ENCODE measurements at places on chromosomes 12 and 14.

GRCh38 chr12:112961074-112961473, 17.2 kb upstream of the OAS2 start:
- DNase-seq = peak; percentile 30

DNA sequence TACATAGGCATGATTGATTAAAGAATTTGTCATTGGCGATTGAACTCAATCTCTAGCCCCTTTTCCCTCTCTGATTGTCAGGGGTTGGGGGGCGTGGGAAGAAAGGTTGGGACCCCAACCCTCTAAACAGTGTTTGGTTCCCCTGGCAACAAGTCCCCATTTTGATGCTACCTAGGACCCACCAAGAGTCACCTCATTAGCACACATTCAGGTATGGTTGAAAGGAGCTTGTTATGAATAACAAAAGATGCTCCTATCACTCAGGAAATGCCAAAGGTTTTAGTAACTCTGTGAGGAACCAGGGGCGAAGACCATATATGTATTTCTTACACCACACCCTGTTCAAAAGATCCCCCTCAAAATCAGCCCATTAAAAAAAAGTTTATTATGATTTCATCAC, 14.3 kb downstream of the RNF212B start:
- no peak for DNase-seq

GRCh38 chr12:27970401-27971120, 2.0 kb downstream of the PTHLH start:
- peak; percentile 51 for DNase-seq

GRCh38 chr12:123854918-123855317, 92.8 kb downstream of the DNAH10 start:
- DNase-seq = no peak

GRCh38 chr12:57631566-57632072, 1.4 kb downstream of the B4GALNT1 start:
- peak; percentile 28 for DNase-seq

- DNase-seq = no peak
These were observed 83.0 kb upstream of the METAP2 start for GRCh38 chr12:95390932-95391331.

- no peak for DNase-seq
These were observed 53.1 kb upstream of the CCDC175 start for GRCh38 chr14:59629444-59630287.

DNA sequence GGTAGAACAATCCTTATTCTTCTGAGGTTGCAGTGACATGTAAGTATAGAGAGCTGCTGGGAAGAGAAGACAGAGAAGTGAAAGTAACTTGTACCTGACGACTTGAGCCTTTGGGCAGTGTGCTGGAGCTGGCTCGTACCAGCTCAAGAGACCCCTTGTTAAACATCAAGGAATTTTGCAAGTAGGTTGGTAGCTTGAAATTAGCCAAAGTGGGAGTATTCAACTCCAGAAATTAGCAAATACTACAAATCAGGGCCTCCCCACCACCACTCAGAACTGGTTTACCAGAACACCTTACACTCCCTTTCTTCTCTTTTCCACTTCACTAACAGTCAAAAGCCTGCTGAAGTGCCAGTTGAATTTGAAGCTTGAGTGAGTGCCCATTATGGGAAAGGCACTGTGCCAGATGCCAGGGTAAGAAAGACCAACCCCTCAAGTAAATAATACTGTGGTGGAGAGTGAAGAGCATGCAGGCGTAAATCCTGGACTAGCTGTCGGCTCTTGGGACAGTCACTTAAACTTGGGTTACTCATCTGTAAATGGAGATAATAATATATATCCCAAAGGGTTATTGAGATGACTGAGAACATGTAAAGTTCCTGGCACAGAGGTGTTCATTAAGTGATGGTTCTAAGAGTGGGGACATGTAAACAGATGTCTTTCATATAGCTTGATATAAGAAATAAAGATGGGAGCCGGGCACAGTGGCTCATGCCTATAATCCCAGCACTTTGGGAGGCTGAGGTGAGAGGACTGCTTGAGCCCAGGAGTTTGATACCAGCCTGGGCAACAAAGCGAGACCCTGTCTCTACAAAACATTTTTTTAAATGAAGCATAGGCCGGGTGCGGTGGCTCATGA, 27.0 kb upstream of the EID3 start:
- no peak for DNase-seq

DNA sequence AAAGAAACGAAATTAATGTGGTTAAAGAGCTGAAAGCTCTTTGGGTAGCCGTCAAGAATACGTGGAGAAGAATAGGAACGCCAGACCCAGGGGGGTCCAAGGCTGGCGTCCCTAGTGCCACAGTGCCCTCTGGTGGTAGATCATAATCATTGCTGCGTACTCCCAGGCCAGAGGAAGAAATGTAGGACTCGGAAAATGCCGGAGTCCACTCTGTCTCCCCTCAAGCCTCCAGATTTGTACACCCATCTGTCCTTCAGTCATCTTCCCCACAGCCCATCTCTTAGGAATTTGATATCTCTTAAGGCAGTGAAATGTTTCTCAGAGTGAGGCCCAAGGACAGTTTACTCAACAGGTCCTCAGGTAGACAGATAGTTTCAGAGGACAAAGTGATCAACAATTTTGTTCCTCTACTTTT, 25.4 kb upstream of the PLEKHG6 start:
- DNase-seq = peak; percentile 55

GRCh38 chr12:47819138-47819895, 386 bp downstream of the HDAC7 start:
- DNase-seq = peak; percentile 77

Measured in activated naive CD8-positive, alpha-beta T cell treated with anti-CD3 and anti-CD28 coated beads, Interleukin-2, amount 10 ng/mL, durations not matched to agents 7 days and 5 days (primary cell).